SK-N-SH (cell line): ENCODE measurements at places on chromosomes 1 and 21.

DNA sequence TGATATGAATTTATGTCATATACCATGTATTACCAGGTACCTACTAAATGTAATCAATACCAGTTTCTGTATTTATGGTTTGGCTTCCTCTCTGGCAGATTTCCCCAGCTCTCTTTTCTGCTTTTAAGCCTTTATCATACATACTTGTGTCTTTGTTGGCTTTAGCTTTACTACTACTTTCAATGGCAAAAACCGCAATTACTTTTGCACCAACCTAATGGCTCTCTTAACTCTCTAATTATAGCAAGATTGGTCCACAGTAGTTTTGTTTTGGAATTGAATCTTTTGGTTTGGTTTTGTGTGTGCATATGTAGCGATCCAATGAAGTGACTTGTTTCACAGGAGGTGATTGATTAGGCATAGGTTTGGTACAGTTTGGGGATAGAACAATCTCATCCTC, 93.6 kb downstream of the ATG4C start:
- DNase-seq: no peak

GRCh38 chr21:22260274-22260673, 1262.1 kb downstream of the NCAM2 start:
- no peak for DNase-seq

DNA sequence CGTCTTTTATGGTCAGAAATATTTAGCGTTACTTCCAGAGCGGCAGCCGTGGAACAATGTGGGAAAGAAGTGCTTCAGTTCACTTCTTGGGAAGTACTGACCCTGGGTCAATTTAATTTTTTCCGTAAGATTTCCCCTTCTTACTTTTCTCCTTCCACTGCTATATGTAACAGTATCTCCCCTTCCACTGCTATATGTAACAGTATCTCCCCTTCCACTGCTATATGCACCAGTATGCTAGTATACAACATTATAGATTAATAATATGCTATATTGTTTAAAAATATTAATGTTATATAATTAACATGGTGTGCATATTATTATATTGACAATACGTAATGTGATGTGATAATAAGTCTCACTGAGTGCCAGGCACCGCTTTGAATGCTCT, 69.7 kb upstream of the ERG start:
- no peak for DNase-seq

DNA sequence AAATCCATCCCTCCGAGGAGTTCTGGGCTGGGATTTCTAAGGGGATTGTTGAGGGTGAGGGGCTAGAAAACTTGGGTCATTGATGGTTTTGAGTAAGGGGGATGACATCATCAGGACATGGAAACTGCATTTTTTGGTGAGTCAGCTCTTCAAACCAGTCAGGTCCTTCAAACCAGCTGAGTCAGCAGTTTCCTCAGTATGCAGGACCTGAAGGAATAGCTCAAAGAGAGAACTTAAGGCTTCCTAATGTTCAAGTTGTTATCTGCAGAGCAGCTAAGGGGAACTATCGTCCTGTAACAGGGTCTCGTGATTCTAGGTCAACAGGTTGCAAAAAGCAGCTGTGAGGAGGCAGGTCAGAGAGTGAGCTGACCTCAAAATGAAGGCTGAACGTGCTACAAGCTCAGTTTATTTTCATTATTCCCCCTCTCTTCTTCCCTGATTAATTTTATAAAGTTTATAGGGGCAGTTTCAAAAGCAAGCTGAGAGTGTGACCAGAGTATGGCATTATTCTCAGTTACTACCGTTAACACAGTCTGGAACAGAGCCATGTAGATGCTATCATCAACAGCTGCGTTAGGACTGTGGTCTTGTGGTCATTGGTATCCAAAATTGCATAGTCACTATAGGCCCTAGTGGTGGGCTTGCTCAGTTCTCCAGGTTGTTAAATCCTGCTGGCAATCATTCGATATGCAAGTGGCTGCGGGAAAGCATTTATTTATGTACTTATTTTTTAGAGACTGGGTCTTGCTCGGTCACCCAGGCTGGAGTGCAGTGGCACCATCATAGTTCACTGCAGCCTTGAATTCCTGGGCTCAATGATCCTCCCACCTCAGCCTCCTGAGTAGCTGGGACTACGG, 10.7 kb upstream of the SDC3 start:
- no peak for DNase-seq
